ENCODE measurements at places on chromosomes 2 and 18.
A peak's percentile ranks its signal among the peaks of the same experiment; 100 is the strongest.

- no peak for DNase-seq
Measured at GRCh38 chr2:182540252-182540651, 113.4 kb upstream of the PDE1A start.

- DNase-seq, result no peak
Measured at GRCh38 chr2:207683438-207683837, 28.0 kb upstream of the CCNYL1 start.

- DNase-seq, result no peak
Measured at GRCh38 chr2:201795607-201796477, 10.5 kb upstream of the CDK15 start.

DNA sequence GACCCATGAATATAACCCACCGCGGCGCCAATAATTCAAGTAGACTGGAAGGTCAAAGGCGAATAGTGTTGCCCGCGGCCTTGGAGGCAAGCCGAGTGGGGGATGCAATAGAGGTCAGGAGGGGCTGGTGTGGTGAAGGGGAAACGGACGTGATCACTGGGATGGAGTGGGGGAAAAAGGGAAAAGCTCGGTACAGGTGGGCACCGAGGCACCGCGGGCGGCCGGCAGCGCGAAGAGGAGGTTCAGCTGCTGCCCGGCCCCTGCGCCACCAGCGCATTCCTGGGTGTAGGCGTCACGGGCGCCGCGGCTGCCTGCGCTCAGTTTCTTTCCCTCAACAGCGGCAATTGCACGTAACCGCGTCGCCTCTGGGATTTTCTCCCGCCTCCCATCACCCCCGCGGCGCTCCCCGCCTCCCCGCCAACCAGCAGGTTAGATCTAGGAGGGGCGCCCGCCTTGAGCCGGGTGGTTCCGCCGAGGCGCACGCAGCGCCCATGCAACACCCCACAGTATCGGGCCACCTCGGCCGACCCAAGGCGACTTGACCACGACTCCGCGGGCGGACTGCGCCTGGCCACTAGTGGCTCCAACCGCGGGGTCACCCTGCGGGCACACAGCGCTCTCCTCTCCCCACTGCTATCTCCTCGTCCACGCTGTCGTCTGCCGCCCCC is 1.5 kb downstream of the RND3 start:
- DNase-seq, result no peak

- no peak for DNase-seq
Measured at GRCh38 chr18:8751692-8752091, 46.3 kb downstream of the MTCL1 start.

DNA sequence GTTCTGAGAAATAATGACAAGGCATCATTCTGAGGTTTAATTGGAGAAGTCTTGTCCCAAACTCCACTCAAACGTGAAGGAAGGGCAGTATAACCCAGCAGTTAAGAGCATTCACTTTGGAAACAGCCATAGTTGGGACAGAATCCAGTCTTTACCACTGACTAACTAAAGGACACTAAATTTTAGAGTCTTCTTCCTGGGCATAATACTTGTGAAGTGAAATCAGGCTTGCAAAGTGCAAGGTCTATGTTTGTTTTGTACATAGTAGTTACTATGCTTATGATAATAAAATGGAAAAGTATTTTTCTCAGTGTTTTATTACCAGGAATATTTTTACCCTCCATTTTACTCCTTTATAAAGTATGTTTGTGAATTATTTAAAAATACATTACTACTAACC is 748.2 kb upstream of the ID2 start:
- no peak for DNase-seq

- DNase-seq, result peak; percentile 25
Measured at GRCh38 chr2:109545828-109546713, 67.7 kb downstream of the SEPTIN10 start.

DNA sequence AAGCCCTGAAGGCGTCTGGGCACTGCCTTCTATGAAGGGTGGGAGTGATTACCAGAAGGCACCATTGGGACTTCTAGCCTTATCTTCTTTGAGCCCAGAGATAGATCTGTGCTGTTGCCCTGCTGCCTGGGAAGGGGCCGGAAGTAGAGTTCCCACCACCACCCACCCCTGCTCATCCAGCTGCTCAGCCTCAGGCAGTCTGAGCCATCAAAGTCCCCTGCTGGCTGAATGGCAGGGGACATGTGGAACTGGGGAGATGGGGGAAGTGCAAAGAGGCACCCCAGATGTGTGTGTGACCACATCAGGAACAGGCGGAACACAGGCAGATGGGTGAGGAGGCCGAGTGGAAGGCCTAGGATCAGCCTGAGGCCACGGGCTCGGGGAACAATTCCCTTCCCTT is 3.3 kb upstream of the WNT10A start:
- no peak for DNase-seq

DNA sequence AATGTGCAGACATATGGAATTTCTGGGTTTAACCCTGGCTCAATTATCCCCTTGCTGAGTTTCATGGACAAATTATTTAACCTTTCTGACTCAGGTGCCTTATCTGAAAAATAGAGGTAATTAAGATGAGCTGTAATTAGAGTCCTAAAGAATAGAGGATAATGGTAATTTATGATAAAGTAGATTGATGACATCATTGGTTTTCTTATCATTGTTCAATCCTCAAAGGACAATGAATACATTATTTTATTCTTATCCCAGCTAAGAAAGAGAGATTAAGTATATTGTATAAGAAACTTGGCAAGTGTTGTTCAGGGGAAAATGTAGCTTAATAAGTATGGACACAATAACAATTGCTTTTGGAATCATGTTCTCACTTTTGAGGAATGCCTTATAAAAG is 279.3 kb downstream of the NYAP2 start:
- no peak for DNase-seq

DNA sequence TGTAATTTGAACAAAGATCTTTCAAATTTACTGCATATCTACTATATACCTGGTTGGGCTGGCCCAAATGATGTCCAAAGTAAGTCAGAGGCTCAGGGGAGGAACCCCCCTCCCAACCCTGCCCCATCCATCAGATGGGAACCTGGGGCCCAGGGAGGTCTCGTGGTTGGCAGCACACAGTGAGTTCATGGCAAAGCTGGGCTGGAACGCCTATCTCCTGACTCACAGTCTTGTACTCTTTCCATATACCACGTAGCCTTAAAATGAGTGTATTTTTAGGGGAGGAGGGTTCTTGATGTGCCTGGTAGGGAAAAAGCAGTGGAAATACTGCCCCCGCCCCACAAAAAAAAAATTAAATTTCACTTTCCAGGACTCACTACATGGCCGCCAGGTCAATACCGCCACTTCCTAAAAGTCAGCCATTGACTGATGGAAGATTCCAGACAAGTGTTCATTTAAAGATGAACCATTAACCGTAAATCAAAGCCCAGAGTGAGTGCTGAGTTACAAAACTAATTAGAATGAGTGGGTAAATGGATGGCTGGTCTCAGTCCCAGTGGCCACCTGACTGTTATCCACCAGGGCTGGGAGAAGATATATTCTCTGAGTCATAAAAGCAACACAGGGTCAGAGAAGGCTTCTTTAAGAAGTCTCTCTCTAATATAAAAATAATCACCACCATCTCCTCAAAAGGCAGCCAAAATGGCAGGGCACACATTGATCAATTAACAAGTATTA is 80.5 kb downstream of the ZBTB7C start:
- DNase-seq, result no peak

DNA sequence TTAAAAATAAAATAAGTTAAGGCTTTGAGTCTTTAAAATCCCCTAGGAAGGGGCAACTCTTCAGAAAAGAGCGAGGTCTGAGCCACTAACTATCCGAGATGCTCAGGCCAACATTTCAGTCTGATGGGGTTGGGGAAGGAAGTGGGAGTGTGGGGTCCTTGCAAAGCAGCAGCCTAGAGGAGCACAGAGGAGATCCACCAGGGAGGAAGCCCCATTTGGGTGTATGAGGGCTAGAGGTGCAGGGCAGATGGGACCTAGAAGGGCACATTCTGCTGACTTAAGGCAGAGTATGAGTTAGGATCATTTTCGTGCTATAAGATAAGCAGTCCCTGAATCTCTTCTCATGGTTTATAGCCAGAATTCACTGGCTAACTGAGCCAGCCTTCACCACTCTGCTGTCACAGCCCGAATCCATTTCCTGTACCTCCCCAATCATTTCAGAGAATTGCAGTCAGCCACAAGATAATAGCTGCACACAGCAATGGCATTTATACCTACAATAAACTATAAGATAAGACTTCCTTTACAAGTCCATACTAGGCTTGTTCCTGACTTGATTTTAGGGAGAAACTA is 37.0 kb downstream of the MRPL30 start:
- DNase-seq, result no peak

GRCh38 chr2:150889141-150889540 is 372.5 kb downstream of the RBM43 start:
- no peak for DNase-seq

- no peak for DNase-seq
Measured at GRCh38 chr18:22912835-22913234, 20.3 kb upstream of the RBBP8 start.

DNA sequence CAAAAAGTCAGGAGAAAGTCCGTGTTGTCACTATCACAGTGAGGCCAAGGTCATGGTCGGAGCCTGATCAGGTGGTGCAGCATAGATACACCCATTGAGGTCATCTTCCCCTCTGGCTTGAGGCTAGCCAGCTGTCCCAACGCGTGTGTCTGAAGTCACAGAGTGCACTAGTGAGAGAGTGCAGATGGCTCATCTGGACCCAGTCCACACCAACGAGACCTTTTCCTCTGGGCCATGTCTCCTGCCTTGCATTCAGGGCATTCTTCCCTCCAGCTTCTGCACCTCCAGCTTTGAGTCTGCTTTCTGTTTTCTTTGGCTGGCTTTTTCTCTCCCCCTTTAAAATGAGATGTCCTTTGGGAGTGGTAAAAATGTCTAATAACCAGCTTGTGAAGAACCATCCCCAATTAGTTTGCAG is 146.9 kb downstream of the TDRD15 start:
- DNase-seq, result no peak

GRCh38 chr18:53360501-53361443 is 863.7 kb downstream of the MBD2 start:
- no peak for DNase-seq

DNA sequence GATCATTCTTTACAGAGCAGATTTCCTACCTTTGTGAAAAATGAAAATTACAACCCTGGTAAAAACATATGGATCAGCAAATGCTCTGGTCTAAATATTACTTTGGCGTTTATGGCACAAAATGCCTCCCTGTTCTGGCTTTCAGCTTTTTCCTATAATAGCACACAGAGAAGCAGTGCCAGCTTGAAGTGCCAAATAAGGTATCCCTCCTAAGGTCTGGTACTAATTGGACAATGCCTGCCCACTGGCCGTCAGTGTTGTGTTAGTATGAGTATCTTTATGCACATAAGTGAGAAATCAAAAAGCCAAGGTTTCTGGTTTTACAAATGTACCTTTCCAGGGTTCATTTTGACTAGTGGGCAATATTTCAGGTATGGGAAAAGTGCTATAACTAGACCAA is 1293.7 kb upstream of the FAM98A start:
- DNase-seq, result no peak

GRCh38 chr2:38301969-38302702 is 74.9 kb downstream of the ATL2 start:
- no peak for DNase-seq

DNA sequence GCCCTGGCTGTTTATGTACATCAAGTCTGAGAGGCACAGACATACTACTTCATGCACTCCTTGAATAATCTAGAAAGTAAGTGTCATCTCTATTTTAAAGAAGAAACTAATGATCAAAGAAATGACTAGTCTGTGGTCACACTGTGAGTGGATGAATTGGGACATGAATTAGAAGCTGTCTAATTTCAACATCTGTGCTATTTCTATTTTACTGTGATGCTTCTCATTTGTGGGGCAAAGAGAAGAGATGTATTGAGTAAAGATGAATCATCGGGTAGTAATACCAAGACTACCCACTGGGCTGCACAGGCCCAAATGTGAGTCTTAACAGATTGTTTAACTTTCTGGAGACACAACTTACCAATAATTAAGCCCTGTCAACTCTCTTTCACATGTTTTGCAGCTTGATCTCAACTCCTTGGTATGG is 42.4 kb upstream of the MTIF2 start:
- DNase-seq, result no peak

DNA sequence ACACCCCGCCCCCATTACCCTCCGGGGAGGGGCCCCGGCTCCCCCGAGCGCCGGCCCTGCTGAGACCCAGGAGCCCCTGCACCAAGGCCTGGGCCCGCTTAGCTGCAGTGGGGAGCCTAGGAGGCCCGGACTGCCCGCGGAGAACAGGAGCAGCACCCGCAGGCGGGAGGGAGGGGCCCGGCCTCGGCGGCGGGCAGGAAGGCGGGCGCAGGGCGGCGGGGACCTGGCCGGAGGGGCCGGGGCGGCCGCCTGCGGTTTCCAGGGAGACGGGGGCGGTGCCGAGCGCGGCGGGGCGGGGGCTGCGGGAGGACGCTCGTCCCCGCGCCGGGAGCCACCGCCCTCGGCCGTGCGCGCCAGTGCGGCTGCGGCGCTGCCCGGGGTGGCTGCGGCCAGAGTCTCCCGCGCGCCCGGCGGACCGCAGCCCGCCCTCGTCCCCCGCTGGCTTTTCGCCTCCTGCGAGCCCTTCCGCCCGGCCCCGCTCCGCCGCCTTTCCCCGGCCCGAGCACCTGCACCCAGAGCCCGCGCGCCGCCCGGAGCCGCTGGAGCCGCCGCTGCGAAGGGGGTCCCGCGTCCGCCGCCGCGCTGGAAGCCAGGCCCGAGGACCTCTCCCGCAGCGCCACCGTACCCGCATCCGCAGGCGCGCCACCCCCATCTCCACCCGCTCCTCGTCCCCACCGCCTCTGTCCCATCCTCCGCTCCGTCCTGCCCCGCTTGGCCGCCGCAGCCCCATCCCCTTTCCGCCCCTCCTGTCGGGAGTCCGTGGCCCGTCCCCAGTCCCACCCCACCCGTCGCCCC is 17.2 kb downstream of the GPC1 start:
- DNase-seq, result no peak

GRCh38 chr2:28624793-28625701 is 126.6 kb upstream of the PPP1CB start:
- peak; percentile 31 for DNase-seq

GRCh38 chr2:24513281-24514071 is 22.4 kb downstream of the NCOA1 start:
- no peak for DNase-seq

GRCh38 chr2:236161531-236161930 is 6.7 kb downstream of the GBX2 start:
- DNase-seq, result no peak

- DNase-seq, result no peak
Measured at GRCh38 chr2:191922736-191923651, 76.1 kb upstream of the CAVIN2 start.

DNA sequence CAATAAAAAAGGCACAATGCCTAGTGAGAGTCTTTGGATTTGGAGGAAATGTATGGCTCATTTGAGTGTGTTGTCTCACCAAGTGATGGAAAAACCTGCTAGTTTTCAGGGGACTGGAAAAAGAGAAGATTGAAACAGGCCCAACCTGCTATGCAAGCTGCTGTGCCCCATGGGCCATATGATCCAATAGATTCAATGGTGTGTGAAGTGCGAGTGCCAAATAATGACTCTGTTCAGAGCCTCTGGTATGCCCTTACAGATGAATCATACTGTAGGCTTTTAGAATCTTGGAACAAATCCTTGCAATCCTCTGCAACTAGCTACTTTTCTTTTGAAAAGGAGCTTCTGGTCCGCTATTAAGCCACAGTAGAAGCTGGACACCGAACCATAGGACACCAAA is 529.8 kb upstream of the CNTNAP5 start:
- no peak for DNase-seq

Measured in stimulated activated CD4-positive, alpha-beta T cell treated with anti-CD3 and anti-CD28 coated beads, Interleukin-15, amount 100 ng/mL, for 1 hour (primary cell).